ENCODE measurements at places on chromosomes 16 and 17. TPM values are rescaled to one million over a fixed set of nuclear protein-coding genes. Genes with fewer than 3 reads are reported as not detected.

DNA sequence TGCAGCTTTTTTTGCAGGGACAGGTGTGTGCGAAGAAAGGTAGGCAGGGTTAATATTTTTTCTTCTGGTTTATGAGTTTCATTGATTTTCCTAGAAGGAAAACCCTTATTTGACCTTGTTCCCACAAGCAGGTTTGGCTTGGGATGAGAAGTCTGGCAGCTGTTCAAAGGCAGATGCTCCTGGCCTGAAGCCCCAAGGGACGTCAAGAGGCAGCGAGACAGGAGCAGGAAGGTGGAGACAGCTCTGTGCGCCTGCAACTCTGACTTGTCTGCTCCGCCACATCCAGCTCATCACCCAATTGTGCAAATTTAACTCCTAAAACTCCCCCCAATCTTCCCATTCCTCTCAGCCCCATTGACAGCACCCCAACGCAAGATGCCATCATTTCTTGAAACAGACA is 136.8 kb upstream of the XYLT1 start:
- DNase-seq, result no peak

DNA sequence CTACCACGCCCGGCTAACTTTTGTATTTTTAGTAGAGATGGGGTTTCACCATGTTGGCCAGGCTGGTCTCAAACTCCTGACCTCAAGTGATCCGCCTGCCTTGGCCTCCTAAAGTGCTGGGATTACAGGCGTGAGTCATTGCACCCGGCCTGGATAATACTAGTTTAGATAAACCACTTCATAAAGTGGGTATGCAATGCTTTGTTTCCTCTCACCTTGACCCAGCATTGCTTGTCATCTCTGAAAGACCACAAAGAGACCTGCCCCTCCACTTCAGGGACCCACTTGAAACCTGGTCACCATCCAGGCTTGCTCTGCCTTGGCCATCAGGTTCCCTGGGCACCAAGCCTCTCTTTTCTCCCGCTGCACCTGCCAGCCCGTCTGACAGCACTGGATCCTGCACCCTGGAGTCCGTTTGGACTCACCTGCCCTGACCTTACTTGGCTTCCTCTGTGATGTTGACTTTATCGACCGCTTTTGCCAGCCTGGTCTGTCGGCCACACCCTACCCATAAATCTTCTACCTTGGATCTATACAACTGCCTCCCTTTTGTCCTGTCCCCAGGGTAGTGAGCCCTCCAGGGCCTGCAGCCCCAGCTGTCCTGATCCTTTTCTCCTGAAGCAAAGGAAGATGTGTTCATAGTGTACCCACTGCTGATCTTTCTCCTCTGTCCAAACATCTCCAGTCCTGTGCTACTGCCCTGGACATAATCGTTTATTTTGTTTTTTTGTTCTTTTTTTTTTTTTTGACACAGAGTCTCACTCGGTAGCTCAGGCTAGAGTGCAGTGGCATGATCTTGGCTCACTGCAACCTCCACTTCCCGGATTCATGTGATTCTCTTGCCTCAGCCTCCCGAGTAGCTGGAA is 12.7 kb upstream of the ZG16 start:
- no peak for DNase-seq

The ENPP7 gene
- not detected for total RNA-seq

The CNTD1 gene
- total RNA-seq, result not detected

GRCh38 chr17:5630434-5630833 is 46.1 kb upstream of the NLRP1 start:
- no peak for DNase-seq

The FZD2 gene
- total RNA-seq, result 0.11 TPM

The IRF8 gene
- total RNA-seq, result 19.2 TPM

The SPNS2 gene
- 0.49 TPM for total RNA-seq

The MYBBP1A gene
- 157 TPM for total RNA-seq

GRCh38 chr17:33447090-33447489 is 154.0 kb upstream of the ASIC2 start:
- no peak for DNase-seq
